ENCODE measurements at places on chromosomes 11 and 22.

- DNase-seq, result no peak
Observed at GRCh38 chr11:112219476-112220232, 6.6 kb upstream of the PTS start.

DNA sequence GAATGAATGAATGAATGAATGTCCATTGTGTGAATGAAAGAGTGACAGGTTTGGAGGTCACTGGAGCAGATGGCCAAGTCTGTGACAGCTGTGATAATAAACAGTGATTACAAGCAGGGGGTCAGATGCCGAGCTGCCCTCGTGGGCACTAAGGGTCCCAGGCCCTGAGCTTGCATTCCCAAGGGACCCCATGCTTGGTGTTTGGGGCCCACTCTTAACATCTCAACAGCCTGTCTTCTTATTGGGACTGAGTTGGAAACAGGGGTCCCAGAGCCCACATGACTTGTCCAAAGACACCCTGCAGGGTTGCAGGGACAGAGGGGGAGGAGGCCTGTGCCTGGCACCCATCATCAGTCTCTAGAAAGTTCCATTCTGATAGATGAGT lies 12.0 kb upstream of the ANO1 start:
- DNase-seq, result no peak

GRCh38 chr11:70603114-70603755 lies 204.9 kb downstream of the CTTN start:
- no peak for DNase-seq

DNA sequence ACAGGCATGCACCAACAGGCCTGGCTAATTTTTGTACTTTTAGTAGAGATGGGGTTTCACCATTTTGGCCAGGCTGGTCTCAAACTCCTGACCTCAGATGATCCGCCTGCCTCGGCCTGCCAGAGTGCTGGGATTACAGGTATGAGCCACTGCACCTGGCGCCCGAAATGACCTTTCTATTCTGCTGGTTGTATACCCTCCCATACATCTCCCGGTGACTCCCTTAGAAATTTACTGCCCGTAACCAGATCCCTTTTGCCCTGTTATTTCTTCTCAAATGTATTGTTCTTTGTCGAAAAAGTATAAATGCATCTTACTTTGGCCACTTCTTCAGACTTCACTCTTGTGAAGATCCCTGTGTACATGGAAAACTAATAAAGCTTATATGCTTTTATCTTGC lies 22.0 kb downstream of the MCHR1 start:
- DNase-seq, result no peak

- DNase-seq, result no peak
Observed at GRCh38 chr11:80782135-80782885, 1341.5 kb upstream of the TENM4 start.
